ENCODE measurements at places on chromosomes 11 and 22. TPM values are rescaled to one million over a fixed set of nuclear protein-coding genes. Genes with fewer than 3 reads are reported as not detected.

Gene ENTHD1
- total RNA-seq, result not detected

DNA sequence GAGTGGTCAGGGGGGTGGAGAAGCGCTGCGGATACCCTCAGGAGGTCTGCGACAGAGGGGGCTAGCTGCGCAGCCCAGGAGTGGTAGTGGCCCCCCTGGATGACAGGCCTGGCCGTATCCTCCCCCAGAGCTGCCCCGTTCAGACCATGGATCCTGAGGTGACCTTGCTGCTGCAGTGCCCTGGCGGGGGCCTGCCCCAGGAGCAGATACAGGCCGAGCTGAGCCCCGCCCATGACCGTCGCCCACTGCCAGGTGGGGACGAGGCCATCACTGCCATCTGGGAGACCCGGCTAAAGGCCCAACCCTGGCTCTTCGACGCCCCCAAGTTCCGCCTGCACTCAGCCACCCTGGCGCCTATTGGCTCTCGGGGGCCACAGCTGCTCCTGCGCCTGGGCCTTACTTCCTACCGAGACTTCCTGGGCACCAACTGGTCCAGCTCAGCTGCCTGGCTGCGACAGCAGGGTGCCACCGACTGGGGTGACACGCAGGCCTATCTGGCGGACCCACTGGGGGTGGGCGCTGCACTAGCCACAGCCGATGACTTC, 505 bp downstream of the NUDT22 start:
- peak; percentile 59 for DNase-seq

DNA sequence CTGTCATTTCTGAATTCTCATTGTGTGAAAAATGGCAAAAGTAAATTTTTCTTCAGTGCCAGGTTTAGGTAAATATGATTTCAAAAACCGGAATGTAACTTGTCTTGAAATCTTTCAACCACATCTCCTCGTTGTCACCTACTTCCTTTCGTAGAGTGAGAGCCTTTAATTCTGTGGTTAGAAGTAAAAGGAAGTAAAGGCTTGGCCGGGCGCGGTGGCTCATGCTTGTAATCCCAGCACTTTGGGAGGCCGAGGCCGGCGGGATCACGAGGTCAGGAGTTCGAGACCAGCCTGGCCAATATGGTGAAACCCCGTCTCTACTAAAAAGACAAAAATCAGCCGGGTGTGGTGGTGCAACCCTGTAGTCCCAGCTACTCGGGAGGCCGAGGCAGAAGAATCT, 29.8 kb downstream of the SGSM3 start:
- DNase-seq, result peak; percentile 33

- no peak for DNase-seq
These were observed 4.0 kb upstream of the TP53AIP1 start for GRCh38 chr11:128946648-128947047.

Gene RCOR2
- total RNA-seq, result 0.37 TPM

Gene APOA4
- total RNA-seq, result not detected

Gene GSTT2B
- total RNA-seq, result 0.89 TPM

Gene PLEKHA7
- total RNA-seq, result 70.8 TPM

DNA sequence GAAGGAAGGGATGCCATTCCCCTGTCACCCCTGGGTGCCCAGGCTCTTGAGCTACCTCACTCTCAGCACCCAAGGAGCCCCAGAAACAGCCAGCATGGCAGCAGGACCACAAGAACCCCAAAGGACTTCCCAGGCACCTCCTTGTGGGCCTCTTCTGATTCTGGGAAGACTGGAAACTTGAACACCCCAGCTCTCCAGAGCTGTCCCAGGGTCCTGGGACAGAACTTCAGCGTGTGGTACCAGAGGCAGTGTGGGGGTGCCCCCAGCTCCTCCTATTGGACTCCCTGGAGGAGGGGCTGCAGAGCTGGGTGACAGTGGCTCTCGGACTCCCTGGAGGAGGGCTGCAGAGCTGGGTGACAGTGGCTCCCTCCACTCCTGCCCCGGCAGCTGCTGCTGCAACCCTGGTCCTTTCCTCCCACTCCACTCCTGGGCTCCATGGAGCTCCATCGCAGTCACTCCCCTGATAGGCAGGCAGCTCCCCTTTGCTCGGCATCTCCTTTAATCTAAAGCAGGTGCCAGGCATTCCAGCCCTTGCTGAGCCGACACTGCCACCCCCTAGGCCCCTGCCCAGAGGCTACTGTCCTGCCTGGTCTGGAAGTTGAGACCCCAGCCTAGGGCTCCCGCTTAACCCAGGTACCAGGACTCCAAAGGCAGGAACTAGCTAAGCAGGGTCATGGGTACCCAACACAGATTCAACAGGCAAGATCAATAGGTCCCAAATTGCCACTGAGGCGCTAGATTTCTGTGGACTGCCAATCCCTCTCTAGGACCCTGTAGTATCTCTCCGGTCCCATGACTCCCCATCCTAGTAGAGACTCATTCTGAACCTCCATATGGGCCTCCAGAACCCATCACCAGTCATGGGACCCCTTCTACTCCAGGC, 2.7 kb downstream of the BCL9L start:
- DNase-seq, result peak; percentile 23

DNA sequence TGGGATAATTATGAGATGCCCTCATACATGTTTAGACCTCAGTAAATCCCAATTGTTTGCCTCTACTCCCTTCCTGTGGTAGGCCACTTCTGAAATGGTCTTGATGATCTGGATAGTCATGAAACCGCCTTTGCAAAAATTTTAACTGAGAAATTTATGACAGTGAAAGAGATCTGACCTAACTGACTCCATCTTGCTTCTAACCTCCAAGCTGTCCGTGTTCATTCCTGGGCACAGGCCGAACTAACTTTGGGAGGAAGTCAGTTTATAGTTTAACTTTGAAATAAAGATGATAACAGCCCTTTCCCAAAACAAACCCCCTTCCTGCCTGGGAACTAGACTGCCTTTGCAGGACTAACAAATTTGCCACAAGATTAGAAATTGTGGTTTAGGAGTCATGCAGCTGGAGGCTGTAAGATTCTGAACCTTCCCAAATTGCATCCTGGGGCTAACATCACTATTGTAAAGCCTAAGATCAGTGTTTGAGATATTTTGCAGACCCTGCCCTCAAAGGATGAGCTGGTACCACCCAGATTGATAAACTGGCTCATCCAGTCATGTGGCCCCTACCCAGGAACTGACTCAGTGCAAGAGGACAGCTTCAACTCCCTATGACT, 19.9 kb upstream of the CTR9 start:
- no peak for DNase-seq

Gene RASSF10
- total RNA-seq, result 33.8 TPM

Gene PDXP
- total RNA-seq, result 33.0 TPM

DNA sequence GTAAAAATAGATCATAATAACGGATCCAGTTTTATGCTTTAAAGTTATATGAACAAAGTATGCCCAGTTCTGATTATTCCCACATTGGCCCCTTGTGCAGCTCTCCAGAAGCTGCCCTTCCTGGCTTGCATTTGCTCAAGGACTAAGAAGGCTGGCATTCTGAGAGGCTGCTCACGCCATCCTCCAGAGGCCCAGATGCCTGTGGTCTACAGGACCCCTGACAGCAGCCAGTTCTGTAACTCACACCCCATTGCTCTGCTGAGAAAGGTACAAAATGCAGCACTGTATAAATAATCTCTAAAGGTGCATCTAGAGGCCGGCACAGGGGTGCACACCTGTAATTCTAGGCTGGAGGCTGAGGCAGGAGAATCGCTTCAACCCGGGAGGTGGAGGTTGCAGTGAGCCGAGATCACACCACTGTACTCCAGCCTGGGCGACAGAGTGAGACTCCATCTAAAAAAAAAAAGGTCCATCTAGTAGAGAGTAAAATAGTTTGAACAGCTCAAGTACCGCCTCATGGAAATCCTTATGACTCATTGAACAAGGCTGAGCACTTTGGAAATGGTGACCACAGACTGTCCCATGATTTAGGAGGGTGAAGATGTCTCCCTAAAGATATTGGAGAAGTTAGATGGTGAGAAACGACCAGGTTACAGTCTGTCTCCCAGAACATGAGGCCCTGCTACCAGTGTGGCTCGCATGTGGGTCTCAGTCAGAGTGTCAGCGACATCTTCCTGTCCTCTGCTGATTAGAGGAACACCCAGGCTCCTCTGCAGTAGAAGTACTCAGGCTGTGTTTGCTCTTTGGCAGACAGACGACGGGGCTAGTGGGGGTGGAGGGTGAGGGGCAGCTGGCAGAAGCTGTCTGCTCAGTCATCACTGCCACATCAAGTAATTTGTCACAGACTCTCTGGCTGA, 56.3 kb downstream of the KREMEN1 start:
- no peak for DNase-seq

Gene MS4A3
- not detected for total RNA-seq

DNA sequence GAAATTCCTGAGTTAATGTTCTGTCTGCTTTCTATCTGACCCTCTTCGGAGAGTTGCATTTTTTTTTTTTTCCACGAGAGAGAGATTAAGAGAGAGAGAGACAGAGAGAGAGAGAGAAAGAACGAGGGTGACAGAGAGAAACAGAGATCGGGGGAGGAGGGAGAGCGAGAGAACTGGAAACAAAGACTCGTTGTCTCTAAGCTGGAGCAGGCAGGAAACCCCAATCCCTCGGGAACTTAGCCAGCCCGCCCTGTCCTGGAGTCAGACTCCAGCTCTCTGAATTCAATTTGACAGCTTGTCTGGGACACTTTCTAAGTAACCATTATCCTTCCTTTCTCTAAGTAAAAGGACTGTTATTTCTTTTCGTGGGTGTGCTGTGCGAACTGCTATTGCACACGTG, 76.9 kb downstream of the KCNJ1 start:
- DNase-seq, result no peak

Gene OVOL1
- total RNA-seq, result 42.8 TPM

GRCh38 chr11:85042361-85042760, 584.8 kb downstream of the DLG2 start:
- no peak for DNase-seq

Gene CABP7
- not detected for total RNA-seq

Gene RAC2
- 7.3 TPM for total RNA-seq

- DNase-seq, result no peak
These were observed 7.6 kb downstream of the IL17REL start for GRCh38 chr22:50004918-50005317.

GRCh38 chr11:47332791-47333525, 19.5 kb downstream of the MYBPC3 start:
- DNase-seq, result no peak

GRCh38 chr11:279966-280705, 1.9 kb downstream of the NLRP6 start:
- peak; percentile 28 for DNase-seq

Gene GP1BB
- not detected for total RNA-seq

Gene TUBGCP6
- total RNA-seq, result 30.8 TPM

DNA sequence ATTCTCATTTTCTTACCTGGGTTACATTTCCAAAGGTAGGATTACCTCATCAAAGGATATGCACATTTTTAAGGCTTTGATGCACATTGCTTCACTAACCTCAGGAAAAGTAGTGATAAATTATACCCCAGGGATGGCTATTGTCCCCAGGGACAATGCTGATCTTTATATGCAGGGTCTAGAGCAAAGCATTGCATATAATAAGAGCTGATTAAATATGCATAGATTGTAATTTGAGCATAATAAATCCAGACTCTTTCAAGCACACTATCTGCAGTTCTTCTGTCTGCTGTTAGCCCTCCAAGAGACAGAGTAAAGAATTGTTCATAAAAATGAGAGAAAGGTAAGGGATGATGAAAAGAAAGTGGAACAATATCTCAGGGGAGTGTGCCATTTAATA, 57.3 kb upstream of the SYT13 start:
- no peak for DNase-seq

Gene TRMT112
- total RNA-seq, result 503 TPM

- no peak for DNase-seq
These were observed 3.5 kb upstream of the FOXRED2 start for GRCh38 chr22:36510384-36510783.

Measured in HT-29 (cell line).